ENCODE measurements at places on chromosomes 5 and 9.

DNA sequence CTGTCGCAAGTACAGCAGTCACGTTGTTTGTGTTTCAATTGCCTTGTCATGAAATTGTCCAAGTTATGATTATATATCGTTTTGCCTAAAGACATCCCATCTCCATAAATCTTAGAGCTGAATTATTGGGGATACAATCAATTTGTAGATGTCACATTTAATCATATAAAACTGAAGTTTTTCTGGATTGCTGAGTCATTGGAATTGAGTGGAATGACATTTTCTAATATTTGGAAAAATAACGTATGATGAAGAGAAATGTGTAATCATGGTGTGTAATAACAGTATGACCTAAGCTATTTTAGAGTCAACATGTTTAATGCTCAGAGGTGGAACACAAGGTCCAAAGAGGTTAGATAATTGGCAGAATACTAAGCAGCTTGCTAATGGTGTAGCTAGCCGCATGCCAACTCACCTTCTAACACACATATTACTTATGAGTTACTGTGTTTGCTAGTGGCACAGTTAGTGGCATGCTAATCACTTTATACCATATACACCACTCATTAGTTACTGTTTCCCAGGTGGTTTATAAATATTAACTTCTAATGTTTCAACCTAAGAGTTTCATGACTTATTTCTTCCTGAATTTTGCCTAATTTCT, 473.1 kb upstream of the GRAMD2B start:
- DNase-seq, result no peak

GRCh38 chr5:124907098-124907644, 160.7 kb upstream of the ZNF608 start:
- DNase-seq, result no peak

GRCh38 chr5:124245276-124245675, 501.2 kb downstream of the ZNF608 start:
- no peak for DNase-seq

DNA sequence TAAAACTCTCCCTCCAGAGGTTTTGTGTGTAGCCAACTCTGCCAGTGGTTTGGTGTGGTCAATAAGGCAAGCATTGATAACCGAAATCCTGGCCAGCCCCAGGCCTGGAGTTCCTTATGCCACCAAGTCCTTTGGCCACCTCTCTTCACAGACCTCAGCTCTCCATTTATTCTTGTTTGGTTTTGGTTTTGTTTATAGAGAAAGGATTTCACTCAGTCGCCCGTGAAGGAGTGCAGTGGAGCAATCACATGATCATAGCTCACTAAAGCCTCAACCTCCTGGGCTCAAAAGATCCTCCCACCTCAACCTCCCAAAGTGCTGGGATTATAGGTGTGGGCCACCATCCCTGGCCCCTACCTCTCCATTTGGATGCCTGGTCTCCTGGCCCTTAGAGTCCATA, 55.4 kb upstream of the PPARGC1B start:
- no peak for DNase-seq

- DNase-seq, result no peak
Observed at GRCh38 chr5:16812911-16813310, 123.2 kb downstream of the MYO10 start.

- no peak for DNase-seq
Observed at GRCh38 chr9:15578714-15579113, 25.9 kb downstream of the CCDC171 start.

- no peak for DNase-seq
Observed at GRCh38 chr9:88920645-88921044, 70.6 kb upstream of the S1PR3 start.

DNA sequence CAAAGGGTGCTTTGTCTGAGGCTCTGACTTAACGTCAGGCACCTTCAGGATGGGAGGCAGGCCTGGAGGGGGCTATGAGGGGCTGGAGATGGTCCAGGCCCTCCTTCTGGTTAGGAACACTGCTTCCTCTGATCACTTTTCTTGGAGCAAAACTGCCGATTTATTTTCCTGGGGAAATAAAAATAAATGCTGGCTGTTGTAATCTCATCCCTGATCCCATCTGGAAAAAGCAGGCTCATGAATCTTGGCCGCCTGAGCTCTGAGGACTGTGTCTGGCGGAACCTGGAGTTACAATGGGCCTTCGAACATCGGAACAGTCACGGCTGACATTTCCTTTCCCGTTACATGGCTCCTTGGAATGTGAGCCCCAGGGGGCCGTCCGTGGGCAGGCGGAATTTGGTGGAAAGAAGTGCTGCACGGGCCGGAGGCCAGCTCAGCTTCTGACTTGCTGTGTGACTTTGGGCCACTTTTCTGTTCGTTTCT, 157.8 kb downstream of the RGS3 start:
- peak; percentile 92 for DNase-seq

DNA sequence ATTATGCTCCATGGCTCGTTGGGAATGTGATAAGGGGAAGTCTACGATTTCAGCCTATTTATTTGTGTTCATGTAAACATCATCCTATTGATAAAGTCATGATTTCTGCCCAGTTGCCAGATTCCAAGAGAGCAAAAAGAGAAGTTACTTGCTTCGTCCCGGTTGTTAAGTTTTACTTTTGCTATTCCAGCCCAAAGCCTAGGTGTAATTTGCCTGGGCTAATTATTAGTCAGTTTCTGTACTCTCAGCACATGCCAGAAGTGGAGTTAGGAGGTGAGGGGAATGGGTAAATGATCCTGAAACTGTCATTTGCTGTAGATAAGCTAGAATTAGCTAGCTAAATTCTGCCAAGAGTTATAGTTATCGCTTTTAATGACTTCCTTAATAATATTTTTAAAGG, 4.5 kb upstream of the ANKH start:
- no peak for DNase-seq

DNA sequence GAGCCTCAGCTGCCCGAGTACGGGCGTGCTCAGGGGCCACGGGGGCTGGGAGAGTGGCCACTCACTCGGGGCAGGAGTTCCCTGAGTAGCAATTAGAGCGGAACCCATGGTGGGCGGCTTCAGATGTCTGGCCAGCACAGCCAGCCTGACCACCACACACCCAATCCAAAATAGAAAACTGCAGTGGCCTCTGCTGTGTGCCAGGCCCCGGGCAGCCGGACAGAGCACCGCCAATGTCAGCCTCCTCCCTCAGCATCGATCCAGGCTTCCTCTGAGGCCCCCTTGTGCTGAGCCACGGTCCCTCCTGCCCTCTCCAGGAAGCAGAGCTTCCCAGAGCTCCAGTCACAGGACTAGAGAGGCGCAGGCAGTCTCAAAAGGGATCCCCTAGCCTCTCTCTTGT, 2.7 kb downstream of the ADAMTS2 start:
- DNase-seq, result peak; percentile 91

DNA sequence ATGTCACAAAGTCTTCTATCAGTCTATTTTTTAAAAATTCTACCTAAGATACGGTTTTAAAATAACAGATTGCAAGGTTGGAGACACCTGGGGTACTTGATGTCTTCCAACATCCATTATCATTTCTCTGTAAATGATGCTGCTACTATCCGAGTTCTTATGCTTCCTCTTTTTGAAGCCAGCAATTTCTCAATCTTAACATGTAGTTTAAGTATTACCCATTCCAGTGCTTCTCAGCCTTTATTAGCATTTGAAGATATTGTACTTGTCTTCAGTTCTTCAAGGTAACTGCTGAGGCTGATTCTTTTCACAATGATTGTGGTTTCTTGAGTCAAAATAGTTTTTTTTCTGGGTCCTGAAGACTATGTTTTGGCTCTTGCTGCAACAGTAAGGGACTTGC, 96.4 kb upstream of the SELENOP start:
- no peak for DNase-seq

DNA sequence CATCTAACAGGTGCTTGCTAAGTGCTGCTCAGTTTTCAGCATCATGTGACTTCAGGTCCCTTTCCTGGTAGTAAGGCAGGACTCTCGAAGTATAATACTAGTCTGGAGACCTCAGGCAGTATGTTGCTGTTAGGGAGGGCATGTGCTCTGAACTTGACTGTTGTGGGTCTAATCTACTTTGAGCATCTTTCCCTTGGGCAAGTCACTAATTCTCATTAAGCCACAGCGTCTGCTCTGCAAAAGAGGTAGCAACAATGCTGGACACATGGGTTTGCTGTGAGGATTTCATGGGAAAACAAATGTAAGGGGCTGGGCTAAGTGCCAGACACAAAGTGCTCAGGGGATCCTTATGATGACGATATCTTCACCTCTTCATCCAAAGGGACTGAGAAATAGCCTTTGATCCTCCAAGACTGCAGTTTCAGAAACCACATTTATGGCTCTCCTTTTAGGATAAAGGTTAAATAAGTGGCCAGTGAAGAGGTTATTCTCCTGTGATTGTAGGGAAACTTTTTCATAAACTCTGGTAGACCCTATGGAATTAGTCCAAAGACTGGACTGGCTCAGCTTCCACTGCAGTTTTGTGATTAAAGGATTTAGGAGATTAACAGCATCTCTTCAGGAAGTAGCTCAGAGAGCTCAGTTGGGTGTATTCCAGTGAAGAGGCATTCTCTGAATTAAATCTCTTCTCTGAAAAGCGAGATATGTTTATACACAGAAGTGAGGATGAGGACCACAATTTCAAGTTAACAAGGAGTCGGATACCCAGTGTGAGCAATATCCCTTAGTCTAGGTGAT, 216.6 kb downstream of the SGCD start:
- no peak for DNase-seq

DNA sequence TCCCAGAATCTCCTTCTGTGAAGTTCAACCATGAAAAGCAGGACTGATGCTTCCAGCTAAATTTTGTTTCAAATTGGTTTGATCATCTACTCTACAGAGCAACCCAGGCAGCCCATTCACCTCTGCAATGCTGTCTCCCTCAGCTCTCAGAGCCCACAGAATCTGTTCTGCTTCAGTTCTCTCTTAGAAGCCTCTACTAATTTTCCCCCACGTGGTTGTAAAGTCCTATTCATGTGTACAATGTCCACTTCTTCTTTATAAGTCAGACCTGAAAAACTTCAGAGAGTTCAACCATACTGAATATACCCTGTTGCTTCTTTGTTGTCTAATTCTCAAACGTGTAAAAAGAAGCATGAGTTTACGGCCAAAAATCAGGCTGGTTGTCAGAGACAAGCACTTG, 21.3 kb upstream of the FAM13B start:
- DNase-seq, result no peak

GRCh38 chr9:2657427-2657826, 35.8 kb downstream of the VLDLR start:
- DNase-seq, result no peak

- no peak for DNase-seq
Observed at GRCh38 chr5:176608937-176609723, 826 bp downstream of the GPRIN1 start.

DNA sequence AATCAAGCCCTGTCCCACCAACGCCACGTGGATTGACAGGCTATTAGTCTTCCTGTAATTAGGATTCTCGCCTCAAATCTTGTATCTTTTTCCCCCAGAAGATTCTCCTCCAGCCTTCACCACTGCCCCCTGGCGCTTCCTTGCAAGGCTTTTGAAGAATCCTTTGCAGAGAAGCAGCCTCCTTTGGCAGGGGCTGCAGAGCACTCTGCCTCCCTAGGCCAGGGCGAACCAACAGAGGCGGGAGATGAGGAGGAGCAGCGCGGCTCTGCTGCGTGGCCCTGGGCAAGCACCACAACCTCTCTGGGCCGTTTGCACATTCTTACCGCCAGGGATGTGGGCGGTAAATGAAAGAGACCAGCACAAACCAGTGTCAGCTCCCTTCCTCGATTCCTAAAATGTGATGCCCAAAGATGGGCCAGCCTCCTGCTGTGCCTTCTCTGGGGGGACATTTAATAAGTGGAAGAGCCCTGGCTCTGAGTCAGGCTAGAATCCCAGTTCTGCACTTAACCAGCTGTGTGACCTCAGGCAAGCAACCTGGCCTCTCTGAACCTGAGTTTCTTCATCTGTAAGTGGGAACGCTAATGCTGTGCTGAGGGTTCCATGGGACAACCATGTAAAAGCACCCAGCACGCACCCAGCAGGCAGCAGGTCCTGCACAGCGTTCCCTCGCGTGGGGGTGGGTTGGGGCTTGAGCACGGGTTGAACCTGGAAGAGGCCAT, 128.6 kb downstream of the KCNIP1 start:
- DNase-seq, result peak; percentile 32

GRCh38 chr9:133884907-133885744, 107.0 kb downstream of the VAV2 start:
- no peak for DNase-seq

- DNase-seq, result no peak
Observed at GRCh38 chr9:3830291-3830690, 304.5 kb upstream of the RFX3 start.

DNA sequence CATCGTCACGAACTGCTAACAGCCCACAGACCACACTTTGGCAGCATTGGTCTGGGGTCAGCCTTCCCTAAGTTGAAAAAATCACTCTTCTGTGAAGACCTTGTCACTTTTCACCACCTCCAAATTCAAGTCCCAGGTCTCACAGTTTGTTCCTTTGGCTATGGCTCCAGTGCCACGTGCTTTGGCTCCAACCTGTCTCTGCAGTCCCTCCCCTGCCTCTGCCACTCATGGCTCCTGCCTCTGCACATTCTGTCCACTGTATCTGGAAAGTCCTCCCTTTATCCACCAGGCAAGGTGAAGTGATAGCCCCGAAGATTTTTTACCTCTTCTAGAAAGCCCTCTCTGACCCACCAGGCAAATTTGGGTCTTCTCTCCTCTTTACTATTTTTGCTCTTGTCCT, 5.3 kb downstream of the CKMT2 start:
- DNase-seq, result no peak

GRCh38 chr5:16871746-16872339, 64.2 kb downstream of the MYO10 start:
- DNase-seq, result peak; percentile 77

- peak; percentile 65 for DNase-seq
Observed at GRCh38 chr9:127311239-127311741, 46.7 kb downstream of the GARNL3 start.

DNA sequence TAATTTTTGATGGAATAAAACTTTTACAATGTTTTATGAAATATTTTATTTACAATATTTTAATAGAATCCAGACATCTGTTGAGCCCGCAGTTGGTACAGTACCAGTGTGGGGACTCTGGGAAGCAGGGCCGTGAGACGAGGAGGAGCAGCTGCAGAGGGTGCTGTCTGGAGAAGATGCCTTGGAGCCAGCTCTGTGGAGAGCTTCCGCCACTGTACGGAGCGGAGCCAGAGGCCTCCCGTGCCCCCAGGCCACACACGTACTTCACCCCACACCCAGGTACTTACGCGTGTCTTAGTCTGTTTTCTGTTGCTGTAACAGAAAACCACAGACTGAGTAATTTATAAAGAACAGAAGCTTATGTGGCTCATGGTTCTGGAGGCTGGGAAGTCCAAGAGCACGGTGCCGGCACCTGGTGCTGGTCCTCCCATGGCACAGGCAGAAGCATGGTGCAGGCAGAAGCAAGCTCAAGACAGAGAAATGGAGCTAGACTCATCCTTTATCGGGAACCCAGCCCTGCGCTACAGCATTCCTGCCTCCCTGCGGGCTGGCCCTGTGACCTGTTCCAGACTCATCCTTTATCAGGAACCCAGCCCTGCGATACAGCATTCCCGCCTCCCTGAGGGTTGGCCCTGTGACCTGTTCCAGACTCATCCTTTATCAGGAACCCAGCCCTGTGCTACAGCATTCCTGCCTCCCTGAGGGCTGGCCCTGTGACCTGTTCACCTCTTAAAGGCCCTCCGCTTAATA, 23.3 kb downstream of the CEP72 start:
- DNase-seq, result no peak
